Right renal cortex interstitium (tissue), 3 donors: ENCODE measurements at places on chromosomes 7 and 10. TPM values are rescaled to one million over a fixed set of nuclear protein-coding genes. Genes with fewer than 3 reads are reported as not detected.

NEUROG3 gene
- polyA plus RNA-seq: not detected

SEMA3D gene
- 45.4 TPM for polyA plus RNA-seq

SHOC2 gene
- 43.2 TPM for polyA plus RNA-seq

MUC3A gene
- 0.25 TPM for polyA plus RNA-seq

CYP2C19 gene
- not detected for polyA plus RNA-seq

EN2 gene
- polyA plus RNA-seq: 0.15 TPM

MMD2 gene
- not detected for polyA plus RNA-seq

SLC12A9 gene
- 19.8 TPM for polyA plus RNA-seq

CFAP70 gene
- 12.0 TPM for polyA plus RNA-seq

TEX36 gene
- not detected for polyA plus RNA-seq

CHN2 gene
- 14.3 TPM for polyA plus RNA-seq

ARHGAP22 gene
- polyA plus RNA-seq: 1.1 TPM

DNA sequence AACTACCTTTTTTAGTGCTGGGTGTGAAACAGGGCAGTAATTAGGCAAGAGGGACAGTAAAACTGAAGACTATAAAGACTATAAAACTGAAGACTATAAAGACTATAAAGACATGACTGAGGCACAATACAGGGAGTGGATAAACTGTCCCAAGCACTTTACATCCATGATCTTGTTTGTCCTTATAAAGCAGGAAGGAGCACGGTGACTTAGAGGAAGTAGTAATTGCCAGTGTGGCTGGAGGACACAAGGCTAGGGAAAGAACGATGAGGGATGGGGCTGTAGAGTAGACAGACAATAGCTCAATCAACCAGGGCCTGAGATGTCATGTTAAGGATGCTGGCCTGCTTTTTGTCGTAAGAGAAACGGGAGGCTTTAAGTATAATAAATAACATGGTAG lies 26.0 kb downstream of the DNAJC12 start:
- DNase-seq: no peak

DNA sequence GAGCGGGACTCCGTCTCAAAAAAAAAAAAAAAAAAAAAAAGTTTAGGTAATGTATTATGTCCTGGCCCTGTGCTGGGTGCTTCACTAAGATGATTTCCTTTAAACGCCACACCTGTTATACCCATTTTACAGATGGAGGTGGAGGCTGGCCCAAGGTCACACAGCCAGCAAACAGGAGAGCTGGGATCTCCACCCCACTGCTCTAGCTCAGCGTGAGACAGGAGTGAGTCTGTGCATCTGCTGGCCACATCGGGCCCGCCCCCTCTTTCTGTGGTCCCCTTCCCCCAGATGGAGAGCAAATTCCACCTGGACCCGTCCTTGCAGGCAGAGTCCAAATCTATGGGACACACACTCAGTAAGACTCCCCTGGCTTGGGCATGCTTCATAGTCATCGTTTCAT lies 51.0 kb downstream of the LHPP start:
- DNase-seq: no peak

- no peak for DNase-seq
Measured at GRCh38 chr10:21327289-21327993, 198.0 kb downstream of the SKIDA1 start.

- no peak for DNase-seq
Measured at GRCh38 chr10:121959671-121960070, 15.3 kb downstream of the NSMCE4A start.

DNA sequence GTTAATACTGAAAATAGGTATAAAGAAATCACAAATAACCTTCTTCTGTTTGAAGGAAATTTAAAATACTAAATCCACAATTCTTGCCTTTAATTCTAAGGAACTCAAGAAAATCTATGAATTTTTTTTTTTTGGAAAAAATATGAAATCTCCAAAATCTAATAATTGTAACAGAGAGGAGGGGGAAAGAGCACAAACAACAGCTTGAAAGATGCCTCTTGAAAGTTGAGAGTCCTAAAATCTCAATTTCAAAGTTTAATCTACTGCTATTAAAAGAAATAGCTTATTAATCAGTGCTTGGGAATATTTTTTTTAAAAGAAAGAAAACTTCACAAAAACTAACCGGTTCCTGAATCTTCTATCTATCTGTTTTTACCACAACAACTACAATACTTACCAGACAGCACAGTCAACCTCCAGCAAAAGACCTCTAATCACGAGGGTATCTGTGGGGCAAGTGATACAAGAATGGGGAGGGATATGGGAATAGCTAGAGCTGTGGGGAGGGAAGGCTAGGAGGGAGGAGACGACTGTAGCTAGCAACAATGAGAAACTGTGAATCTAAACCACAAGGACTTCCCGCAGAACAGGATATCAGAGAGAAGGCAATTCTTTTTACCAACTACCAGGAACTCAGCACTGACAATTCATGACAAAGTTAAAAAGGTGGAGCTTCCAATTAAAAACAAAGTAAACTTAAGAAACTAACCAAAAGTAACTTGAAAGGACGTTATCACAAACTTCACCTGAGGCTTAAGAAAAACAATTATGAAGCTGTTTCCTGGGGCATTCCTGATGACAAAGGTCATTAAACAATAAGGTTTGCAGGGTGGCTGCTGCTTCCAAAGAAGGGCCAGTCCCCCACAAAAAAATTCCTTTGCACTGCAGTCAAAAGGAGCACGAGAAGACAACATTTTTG lies at the start of gene USP54:
Gene USP54, minus strand, starts transcription at position 462 of the 919 bp plus-strand sequence. CDS start 15,684 bp downstream, outside the sequence.
- DNase-seq: no peak

DNA sequence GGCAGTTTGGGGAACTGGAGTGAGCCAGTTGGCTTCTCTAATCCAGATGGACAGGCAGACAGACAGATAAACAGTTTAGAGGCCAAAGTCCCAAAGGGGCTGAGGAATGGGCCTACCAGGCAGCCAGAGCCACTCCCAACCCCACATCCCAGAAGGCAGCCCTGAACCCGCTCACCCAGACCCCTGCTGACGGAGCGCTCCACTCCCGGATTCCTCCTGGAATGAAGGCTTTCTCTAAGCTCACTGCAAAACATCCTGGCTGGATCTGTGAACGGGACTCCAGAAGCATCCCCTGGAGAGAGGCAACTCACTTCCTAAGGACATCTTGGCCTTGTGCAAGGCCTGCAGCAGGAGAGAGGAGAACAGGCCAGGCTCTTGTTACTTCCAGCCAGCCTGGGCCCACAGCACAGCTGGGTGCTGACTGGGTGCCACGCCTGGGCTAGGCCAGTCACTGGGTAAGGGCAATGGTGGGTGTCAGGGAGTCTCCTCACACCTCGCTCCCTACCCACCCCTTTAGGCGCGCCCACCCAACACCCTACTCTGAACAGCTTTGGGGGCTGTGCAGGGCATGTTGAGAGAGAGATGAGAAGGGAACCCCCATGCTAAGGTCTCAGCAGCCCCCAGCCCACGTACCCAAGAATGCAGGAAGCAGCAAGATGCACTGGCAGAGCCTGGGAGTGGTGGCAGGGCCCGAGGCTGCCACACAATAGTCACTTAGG lies 168.6 kb upstream of the ZMIZ1 start:
- no peak for DNase-seq

GRCh38 chr7:94240902-94241301 lies 153.8 kb upstream of the COL1A2 start:
- DNase-seq: no peak

DNA sequence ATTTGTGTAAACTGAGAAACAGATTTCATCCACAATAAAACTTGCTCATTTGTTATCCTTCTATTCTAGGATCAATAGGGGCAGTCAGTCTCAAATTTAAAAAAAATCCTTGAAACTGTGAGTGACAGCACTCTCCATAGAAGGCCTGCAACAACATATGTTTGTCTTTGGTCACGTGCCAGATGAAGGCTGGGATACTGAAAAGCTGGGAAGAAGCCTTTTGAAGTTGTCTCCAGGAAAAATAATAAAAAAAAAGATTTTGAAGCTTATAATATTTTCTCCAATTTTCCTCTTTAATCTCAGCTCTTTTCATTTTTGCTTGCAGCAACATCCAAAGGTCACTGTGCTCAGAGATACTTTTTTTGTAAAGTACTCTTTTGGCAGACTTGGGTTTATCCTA lies 128.6 kb upstream of the SLC26A5 start:
- DNase-seq: no peak

DNA sequence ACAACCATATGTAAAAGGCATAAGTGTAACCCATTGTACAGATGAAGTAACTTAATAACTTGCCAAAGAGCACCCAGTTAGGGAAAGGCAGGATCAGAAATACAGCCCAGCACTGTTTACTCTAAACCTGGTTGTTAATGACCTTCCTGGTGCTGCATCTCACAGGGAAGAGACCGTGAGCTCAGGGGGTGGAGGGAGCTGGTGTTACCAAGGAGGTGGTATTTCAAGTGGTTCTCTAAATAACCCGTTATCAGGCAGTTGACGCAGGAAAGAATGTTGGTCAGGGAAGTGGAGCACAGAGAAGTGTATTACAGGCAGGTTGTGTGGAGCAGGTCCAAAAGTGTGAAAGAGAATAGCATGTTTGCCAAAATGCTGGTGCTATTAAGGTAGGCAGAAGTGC lies 4.4 kb upstream of the ST7 start:
- DNase-seq: no peak

DNA sequence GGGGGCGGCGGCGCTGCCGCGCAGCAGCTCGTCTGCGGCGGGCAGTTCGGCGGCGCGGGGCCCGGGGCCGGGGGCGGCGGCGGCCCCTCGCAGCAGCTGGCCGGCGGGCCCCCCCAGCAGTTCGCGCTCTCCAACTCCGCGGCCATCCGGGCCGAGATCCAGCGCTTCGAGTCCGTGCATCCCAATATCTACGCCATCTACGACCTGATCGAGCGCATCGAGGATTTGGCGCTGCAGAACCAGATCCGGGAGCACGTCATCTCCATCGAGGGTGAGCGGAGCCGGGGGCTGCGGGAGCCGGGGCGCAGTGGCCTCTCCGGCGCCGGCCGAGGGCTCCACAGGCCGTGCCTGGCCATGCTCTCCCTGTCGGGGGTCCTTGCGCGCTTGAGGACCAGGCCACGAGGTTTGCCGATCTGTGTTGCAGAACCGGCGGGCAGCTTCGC lies 548 bp downstream of the AGAP3 start:
- no peak for DNase-seq

GRCh38 chr7:52140851-52141250 lies 824.2 kb upstream of the COBL start:
- DNase-seq: no peak

- DNase-seq: no peak
Measured at GRCh38 chr10:117366741-117367140, 8.5 kb downstream of the PDZD8 start.

GRCh38 chr10:93722550-93722949 lies 20.2 kb upstream of the FRA10AC1 start:
- no peak for DNase-seq

- DNase-seq: no peak
Measured at GRCh38 chr7:52842202-52842900, 193.1 kb upstream of the POM121L12 start.

- DNase-seq: no peak
Measured at GRCh38 chr10:132774902-132775863, 10.8 kb downstream of the NKX6-2 start.

DNA sequence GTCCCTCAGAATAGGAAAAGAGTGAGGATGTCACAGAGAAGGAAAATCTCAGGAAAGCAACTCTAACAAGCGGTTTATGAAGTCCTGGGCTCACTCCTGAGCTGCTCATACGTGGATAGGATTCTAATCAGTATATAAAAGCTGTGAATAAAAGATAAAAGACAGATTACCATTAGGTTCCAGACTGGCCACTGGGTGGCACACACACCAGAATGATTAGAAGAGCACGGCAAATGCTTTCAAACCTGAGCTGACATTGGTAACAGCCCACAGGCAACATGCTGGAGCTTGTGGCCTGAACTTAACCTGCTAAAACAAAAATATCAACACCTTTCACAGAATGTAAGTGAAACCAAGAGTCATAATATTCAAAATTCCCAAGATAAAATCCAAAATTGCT lies 370.8 kb downstream of the GRID1 start:
- DNase-seq: no peak

DNA sequence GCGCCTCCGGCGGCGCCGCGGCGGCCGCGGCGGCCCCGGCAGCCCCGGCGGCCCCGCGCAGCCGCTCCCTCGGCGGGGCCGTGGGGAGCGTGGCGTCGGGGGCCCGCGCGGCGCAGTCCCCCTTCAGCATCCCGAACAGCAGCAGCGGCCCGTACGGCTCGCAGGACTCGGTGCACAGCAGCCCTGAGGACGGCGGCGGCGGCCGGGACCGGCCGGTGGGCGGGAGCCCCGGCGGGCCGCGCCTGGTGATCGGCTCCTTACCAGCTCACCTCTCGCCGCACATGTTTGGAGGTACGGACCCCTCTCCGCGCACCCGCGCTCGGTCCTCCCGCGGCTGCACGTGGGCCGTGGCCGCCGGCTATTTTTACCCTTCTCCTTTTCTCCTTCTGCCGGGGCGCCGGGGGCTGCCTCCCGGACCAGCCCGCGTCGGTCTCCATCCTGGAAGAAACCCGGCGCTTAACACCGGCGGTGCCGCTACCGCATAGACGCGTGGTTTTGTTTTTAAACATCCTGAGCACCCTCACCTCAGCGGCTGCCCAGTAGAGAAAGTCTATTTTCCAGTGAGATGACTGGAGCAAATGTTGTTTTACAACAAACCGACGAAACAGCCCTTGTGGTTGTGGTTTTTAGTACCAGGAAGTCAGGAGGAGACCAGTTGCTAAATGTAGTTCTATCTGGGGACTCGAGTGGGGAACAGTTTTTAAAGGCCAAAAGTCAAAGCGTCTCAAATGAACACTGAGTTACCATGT lies 1.3 kb downstream of the ZNRF2 start:
- DNase-seq: peak; percentile 29

GRCh38 chr10:32093650-32094049 lies 37.4 kb upstream of the KIF5B start:
- DNase-seq: no peak

DNA sequence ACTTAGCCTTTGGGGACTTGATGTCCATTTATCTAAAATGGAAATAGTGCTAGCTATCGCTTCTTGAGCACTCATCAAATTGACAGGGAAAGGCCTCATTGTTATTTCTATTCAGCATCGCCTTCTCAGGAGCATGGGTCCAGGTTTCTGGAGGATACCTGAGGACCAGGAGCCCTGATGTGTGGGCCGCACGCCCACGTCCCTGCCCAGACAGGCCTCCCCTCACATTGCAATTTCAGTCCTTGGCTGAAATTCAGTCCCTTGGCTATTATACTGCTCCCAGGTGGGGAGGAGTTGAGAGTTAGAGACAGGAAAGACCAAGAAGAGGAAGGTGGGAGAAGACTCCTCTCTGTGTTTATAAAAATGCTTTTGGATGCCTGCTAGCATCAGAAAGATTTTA lies 38.9 kb downstream of the GPRIN2 start:
- DNase-seq: no peak

GRCh38 chr10:27319752-27320431 lies 79.3 kb upstream of the ACBD5 start:
- DNase-seq: peak; percentile 26

GRCh38 chr10:642186-642890 lies 47.1 kb downstream of the DIP2C start:
- DNase-seq: no peak

GRCh38 chr7:28354601-28355402 lies 57.5 kb upstream of the CREB5 start:
- DNase-seq: peak; percentile 52

- DNase-seq: no peak
Measured at GRCh38 chr7:77734659-77735421, 38.6 kb downstream of the RSBN1L start.

DNA sequence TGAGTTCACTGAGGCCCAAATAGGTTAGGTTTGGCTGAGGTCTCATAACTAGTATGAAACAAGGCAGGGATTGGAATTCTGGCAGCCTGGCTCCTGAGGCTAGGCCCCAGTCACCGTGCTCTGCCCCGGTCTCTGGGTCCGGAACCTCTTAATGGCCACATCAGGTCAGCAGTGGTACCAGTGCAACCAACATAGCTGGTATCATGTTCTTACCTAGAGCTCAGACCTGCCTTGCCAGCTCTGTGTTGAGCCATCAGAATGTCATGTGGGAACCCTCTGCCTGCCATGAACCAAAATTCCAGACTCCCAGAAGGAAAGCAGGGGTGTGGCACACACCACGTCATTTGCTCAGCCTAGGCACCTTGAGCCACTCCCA lies 56.5 kb downstream of the ZNF467 start:
- no peak for DNase-seq
